ENCODE measurements at places on chromosomes 13 and 19. TPM values are rescaled to one million over a fixed set of nuclear protein-coding genes. Genes with fewer than 3 reads are reported as not detected.

GRCh38 chr13:112194167-112194530, 127.2 kb downstream of the SOX1 start:
- no peak for DNase-seq
- H3K27ac ChIP-seq, result no peak overlapping the region
- H3K36me3 ChIP-seq, result no peaks in the 10 kb centered on the region
- H3K27me3 ChIP-seq, result peaks cover 34% of the 10 kb centered on the region
- no peak overlapping the region for H3K4me3 ChIP-seq

GRCh38 chr13:40509876-40510275, 156.6 kb downstream of the FOXO1 start:
- H3K36me3 ChIP-seq, result no peaks in the 10 kb centered on the region
- H3K27me3 ChIP-seq, result no peaks in the 10 kb centered on the region
- H3K4me1 ChIP-seq, result no peaks in the 10 kb centered on the region
- H3K27ac ChIP-seq, result no peak overlapping the region
- no peak overlapping the region for H3K4me3 ChIP-seq
- DNase-seq, result peak; percentile 46

GRCh38 chr13:26864576-26864975, 104.0 kb upstream of the GPR12 start:
- H3K36me3 ChIP-seq, result no peaks in the 10 kb centered on the region
- peaks cover 9% of the 10 kb centered on the region for H3K27me3 ChIP-seq
- no peak overlapping the region for H3K4me3 ChIP-seq
- DNase-seq, result no peak

- H3K27me3 ChIP-seq, result no peaks in the 10 kb centered on the region
- H3K36me3 ChIP-seq, result peaks cover 12% of the 10 kb centered on the region
- peak overlapping the region; percentile 96 for H3K27ac ChIP-seq
Measured at GRCh38 chr19:6373096-6373812, 660 bp downstream of the ALKBH7 start.

- H3K27ac ChIP-seq, result no peak overlapping the region
- DNase-seq, result peak; percentile 74
- H3K4me1 ChIP-seq, result no peaks in the 10 kb centered on the region
Measured at GRCh38 chr19:46844067-46844489, 6.6 kb downstream of the AP2S1 start.

GRCh38 chr19:10975374-10976130, 14.7 kb downstream of the SMARCA4 start:
- peak overlapping the region; percentile 69 for H3K27ac ChIP-seq
- DNase-seq, result peak; percentile 84
- no peaks in the 10 kb centered on the region for H3K27me3 ChIP-seq
- peaks cover 4% of the 10 kb centered on the region for H3K4me1 ChIP-seq
- no peaks in the 10 kb centered on the region for H3K36me3 ChIP-seq
- no peak overlapping the region for H3K4me3 ChIP-seq

- no peak overlapping the region for H3K27ac ChIP-seq
- H3K4me1 ChIP-seq, result no peaks in the 10 kb centered on the region
- no peak for DNase-seq
- H3K27me3 ChIP-seq, result no peaks in the 10 kb centered on the region
- H3K36me3 ChIP-seq, result no peaks in the 10 kb centered on the region
Measured at GRCh38 chr13:114048443-114048842, 74.6 kb upstream of the C13orf46 start.

- no peak for DNase-seq
- no peaks in the 10 kb centered on the region for H3K36me3 ChIP-seq
- no peak overlapping the region for H3K27ac ChIP-seq
- no peaks in the 10 kb centered on the region for H3K4me1 ChIP-seq
- H3K4me3 ChIP-seq, result no peak overlapping the region
Measured at GRCh38 chr13:74450964-74451363, 316.8 kb upstream of the KLF12 start.

The ZNF554 gene
- polyA plus RNA-seq, result 11.1 TPM

The ITGBL1 gene
- not detected for polyA plus RNA-seq

The LPAR2 gene
- 56.6 TPM for polyA plus RNA-seq

The PRKACA gene
- polyA plus RNA-seq, result 33.5 TPM

The CCDC70 gene
- polyA plus RNA-seq, result 0.15 TPM

The CAPS gene
- polyA plus RNA-seq, result 14.1 TPM
